ENCODE measurements at places on chromosomes 11 and 22.

DNA sequence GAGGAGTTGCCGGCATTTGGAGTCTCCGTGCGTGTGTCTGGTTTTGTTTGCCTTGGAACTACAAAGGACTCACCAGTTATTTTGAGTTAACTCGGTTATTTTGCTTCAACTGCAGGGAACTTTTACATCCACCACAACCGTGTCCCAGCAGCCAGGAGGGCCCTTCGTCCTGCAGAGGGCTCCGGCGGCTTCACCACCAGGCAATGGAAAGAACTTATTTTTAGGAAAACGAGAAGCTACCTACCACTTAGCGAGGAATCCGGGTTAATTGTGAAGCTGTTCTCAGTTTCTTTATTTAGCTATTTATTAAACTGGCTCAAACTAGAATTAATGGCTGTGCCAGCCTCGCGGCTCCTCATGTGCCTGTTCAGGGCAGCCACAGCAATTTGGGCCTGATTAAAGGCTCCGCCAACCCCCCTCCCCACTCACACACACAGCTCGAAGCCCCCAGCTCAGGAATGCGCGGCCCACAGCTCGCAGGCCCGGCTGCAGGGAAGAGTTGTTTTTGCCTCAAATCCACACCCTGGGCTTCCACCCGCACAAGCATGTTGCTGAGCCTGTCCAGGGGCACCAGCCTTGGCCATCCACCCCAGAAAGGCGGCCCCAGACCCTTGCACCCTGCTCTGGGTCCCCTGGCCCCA lies 55.9 kb upstream of the FGF3 start:
- DNase-seq, result no peak

GRCh38 chr11:130124096-130124495 lies 35.5 kb upstream of the ST14 start:
- no peak for DNase-seq

GRCh38 chr11:114846416-114846791 lies 168.1 kb downstream of the NXPE2 start:
- DNase-seq, result no peak

GRCh38 chr11:46445920-46446771 lies 54.6 kb upstream of the CHRM4 start:
- no peak for DNase-seq

DNA sequence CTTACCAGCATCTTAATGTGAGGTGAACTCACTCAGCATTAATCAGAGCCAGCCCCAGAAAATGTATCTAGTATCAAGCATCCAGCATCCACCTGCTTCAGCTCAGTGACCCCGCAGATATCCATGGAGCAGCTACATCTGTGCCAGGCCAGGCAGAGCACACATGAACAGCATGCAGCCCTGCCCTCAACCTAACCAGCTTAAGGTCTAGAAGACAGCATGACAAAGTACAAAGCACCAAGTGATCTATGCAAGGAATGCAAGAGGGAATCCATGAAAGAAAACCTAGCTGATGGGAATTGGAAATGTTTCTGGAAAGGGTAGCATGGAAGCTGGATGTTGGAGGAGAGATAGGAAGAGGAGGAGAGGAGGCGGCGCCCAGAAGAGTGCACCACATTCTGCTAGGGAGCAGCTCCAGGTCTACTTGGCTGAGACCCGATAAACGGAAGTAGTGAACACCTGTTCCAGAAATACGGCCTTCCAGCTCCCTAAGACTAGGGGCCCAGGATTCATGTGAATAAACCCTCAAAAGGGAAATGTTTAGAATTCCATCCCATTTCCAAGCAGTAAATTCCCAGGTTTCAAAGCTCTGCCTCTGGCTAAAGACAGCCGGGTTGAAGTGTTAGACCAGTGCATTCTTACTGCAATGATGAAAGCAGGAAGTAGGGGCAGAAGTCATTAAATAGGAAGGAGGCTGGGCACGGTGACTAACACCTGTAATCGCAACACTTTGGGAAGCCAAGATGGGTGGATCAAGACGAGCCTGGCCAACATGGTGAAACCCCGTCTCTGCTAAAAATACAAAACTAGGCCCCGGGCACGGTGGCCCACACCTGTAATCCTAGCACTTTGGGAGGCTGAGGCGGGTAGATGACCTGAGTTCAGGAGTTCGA lies 23.5 kb upstream of the L3MBTL2 start:
- DNase-seq, result no peak

GRCh38 chr11:19409307-19409706 lies 168.6 kb upstream of the E2F8 start:
- DNase-seq, result no peak

DNA sequence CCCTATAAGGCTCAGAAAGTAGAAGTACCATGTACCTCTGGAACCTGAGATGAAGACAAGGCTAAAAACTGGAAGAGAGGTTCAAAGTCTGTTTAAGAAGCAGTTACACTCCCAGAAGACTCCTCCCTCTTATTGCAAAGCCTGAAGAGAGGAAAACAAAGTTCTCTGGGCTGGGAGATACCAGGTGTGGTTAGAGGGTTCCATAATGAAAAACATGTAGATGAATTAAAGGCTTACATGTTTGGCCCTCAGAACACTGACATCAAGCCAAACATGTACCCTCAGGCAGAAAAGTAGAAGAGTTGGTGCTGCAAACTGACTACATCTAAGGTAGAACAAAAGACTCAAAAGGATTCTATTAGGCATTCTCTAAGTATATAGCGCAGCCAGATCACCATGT lies 205.3 kb downstream of the TTC28 start:
- no peak for DNase-seq

DNA sequence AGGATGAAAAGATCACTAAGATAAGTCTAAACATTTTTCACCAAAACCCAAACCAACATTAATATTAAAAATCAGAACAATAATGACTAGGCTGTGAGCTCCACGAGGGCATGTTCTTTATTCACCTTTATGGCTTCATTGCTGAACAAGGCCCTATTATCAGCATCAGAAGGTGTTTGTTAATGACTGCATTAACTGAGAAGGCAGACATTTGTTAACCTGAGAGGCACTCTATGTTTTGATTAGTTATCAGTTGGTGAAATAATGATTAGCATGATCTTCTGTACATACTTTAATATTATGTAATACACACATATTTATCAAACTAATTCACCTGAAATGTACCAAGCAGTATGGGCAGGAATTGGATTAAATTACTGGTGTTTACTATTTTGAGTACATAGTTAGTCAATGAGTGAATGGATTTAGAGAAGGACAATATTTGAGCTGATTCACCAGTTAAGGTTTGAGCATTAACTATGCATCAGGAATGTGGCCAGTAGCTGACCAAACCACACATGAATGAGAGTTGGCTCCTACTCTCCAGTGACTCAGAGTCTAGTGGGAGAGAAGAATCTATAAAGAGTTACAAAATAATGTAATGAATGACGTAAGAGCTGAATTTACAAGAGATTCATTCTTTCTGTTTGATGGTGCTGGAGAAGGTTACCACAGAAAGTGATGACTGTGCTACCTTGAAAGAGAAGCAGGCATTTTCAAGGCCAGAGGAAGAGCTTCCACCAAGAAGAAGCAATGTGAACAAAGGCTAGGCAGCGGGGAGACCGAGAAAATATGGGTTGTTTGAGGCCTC lies 6.7 kb downstream of the IL18 start:
- no peak for DNase-seq

DNA sequence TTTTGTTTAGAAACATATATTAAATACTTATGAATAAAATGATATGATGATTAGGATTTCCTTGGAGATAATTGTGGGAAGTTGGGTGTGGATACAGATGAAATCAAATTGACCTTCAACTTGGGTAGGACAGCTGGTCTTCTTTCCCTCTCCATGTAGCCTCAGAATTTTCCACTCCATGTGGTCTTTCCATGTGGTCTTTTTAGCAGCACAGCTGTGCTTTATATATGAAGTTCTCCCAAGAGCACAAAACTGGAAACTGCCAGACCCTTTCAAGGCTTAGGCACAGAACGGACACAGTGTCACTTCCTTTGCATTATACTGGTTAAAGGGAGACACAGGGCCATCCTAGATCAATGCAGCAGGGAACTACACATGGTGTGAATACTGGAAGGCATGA lies 28.6 kb downstream of the FAM76B start:
- DNase-seq, result no peak

DNA sequence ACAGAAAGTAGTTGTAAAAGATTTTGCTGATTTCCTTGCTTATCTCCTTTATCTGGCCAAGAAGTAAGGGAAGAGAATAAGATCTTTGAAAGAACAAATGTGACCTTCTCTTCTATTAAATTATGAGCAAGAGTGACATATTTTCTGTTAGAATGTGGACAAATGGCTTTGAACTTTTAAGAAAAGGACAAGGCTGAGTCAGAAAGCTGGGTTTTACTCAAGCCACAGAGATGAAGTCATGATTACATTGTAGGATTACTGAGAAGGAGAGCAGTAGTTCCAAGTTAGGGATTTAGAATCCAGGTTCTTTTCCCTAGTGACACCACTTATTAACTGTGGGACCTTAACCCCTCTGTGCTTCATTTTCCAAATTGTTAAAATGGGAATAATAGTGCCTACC lies 13.5 kb downstream of the CCDC90B start:
- DNase-seq, result no peak

GRCh38 chr22:46632646-46633249 lies 12.6 kb downstream of the GRAMD4 start:
- no peak for DNase-seq

- no peak for DNase-seq
These were observed 48.5 kb downstream of the PPP6R3 start for GRCh38 chr11:68509066-68509465.

- no peak for DNase-seq
These were observed 116.4 kb downstream of the SLC17A6 start for GRCh38 chr11:22454461-22455090.

DNA sequence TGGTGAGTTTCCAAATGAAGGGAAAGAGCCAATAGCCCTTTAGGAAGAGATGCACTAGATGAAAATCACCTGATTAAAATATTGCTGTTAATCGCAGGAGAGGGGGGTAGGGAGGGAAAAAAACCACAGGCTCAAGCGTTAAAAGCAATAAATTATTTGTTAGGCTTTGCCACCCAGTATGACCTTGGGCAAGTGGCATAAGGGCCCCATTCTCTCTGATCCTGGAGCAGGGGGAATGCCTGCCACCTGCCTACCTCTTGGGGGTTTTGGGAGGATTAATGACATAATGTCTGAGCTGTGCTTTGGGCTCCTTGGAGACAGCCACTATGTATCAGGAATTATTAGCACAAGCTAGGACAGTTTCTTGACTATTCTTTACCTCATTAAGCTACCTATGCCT lies 80.0 kb downstream of the ZNRF3 start:
- DNase-seq, result no peak

DNA sequence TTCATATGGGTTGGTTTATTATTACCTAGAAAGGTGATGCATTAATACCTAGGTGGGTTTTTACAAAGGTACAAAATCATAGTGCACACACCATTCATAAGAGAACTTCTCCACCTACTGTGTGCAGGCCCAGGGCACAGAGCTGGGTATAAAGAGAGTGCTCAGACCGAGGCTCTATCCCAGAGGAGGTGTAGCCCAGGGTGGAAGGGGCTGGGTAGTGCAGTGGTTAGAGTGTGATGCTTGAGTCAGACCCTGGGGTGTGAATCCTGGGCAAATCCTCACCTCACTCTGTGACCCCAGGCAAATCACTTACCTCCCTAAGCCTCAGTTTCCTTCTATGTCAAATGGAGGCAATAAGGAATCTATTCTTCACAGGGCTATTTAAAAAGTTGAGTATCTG lies 32.2 kb downstream of the PARVG start:
- DNase-seq, result no peak

DNA sequence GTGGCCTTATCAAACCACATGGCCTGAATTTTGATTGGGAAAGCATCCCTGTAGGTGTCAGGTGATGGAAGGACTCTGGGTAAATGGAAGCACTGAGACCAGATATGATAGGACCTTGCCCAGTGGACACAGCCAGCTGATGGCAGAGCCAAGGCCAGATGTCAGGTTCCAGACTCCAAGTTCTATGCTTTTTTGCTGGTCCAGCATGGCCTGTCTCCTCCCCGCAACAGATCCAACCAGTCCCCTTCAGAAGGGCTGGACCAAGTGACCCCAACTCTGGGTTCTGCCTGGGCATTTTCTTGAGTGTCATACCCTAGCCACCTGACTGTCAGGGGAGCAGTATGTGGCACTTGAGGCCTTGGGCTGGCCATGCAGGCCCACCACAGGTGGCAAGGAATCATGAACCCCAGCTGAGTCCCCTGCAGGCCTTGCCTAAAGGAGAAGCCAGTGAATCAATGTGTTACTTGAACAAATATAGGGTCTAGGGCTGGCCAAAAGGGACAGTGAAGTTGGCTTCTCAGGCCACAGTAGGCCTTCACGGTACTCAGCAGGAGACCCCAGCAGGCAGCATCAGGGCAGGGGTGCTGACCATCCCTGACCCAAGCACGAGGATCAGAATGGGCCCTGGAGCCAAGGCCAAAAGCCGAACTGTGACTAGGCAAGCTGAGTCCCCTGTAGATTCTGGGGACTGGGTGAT lies 27.1 kb downstream of the KCNQ1OT1 start:
- no peak for DNase-seq

DNA sequence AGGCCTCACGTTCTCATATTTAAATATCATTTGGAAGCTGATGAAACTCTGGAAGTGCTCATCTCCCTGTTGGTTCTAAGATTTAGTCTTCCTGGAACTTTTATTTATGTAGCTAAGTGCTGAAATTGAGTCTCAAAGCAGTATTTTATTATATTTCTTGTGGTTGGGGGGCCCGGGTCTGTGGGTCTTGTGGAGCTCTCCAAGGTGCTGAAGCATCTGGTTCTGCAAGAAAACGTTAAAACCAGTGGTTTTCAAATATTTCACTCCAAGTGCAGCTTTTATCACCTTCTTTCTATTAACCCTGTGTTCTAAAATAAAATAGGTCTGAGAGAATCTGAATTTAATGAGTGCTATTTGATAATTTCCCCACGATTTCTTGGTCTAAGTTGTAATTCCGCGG lies 1404.8 kb downstream of the TBC1D22A start:
- no peak for DNase-seq

DNA sequence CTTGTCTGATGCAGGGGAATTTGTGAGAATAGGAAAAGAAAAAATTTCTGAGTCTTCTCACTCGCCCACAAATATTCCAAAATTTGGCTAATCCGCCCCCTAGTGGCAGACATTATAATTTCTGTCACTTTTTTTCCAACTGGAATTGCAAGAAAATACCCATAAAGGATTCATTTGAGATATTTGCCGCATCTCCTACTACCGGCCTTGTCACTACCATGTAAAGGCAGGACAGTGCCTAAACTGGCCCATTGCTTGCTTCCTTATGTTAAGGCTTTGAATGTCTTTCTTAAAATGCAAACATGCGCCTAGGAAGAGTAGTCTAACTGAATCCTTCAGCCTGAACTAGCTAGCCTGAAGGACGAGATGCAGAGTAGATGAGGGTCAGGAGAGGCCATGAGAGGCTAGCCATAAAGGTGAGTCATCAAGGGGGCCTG lies 9.3 kb upstream of the CEP295 start:
- DNase-seq, result no peak

- no peak for DNase-seq
These were observed 1.2 kb downstream of the GUCD1 start for GRCh38 chr22:24553597-24554312.

DNA sequence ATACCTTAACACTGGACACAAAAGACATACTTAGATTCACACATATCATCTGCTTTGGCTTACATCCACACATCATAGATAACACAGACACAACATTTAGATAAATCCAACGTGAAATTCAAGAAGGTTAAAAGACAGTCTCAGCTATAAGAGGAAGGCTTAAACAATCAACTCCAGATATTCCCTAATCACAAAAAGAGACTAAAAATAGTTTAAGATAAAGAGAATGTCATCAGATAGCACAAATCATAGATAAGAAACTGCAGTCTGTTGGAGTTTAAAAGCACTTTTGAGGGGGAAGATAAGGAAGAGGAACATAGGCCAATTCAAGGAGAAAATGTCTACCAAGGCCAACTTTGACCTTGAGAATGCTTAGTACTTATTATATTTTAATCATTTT lies 504.8 kb downstream of the JRKL start:
- no peak for DNase-seq

GRCh38 chr11:73480677-73481076 lies 104.5 kb downstream of the RELT start:
- DNase-seq, result no peak

Data from stimulated activated CD8-positive, alpha-beta memory T cell treated with anti-CD3 and anti-CD28 coated beads, Interleukin-4, amount 100 ng/mL, for 1 hour (primary cell).